Left hindlimb (tissue), 1 donor: ENCODE measurements at places on chromosomes 7 and 10.

DNA sequence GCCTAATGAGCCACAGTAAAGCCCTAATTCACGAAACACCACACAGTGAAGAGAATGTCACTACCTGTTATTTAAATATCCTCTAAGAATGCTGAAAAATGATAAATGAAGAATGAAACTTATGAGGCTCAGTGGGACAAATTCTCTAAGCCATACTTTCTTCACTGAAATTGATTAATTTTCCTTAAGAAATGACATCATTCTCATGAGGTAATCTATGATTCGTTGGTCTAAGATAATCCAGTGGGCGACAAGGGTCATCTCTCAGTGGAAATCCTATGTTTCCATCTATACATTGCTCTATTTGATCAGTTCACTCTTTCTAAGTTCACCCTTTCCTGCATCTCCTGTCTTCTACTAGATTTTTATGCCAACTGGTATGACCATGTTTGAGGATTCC, 330.4 kb upstream of the ANKRD30A start:
- DNase-seq: no peak

DNA sequence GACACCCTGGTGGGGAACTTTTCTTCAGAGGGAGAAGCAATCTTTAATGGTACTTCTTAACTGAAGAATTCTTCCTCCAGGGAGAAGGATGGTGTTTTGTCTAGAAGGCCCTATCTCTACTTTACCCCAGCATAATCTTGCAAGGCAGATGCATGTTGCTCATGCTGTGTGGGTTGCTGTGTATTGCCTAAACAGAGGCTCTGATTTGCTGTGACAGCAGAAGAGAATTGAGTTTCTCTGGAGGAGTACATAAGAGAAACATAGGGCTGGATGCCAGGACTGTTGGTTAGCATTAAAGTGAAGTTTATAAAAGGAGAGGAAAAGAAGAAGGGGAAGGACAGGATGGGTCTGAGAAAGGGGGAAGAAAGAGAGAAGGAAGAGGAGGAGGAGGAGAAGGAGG, 248.1 kb upstream of the HPS1 start:
- no peak for DNase-seq

GRCh38 chr10:18134921-18135320, 5.3 kb upstream of the CACNB2 start:
- DNase-seq: no peak

GRCh38 chr7:24216576-24217125, 67.3 kb upstream of the NPY start:
- no peak for DNase-seq

DNA sequence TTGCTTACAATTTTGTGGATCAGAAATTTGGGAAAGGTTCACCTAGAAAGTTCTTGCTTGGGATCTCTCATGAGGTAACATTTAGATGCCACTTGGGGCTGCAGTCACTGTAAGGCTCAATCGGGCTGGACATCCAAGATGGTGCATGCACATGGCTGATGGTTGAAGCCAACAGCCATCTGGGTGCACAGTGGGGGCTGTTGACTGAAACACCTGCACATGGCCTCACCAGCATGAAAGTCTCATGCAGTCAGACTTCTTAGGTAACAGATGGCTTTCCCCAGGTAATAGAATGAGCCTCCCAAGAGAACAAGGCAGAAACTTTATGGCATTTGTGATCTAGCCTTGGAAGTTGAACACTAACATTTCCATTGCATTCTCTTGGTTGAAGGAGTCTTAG, 740.7 kb upstream of the AUTS2 start:
- DNase-seq: no peak

DNA sequence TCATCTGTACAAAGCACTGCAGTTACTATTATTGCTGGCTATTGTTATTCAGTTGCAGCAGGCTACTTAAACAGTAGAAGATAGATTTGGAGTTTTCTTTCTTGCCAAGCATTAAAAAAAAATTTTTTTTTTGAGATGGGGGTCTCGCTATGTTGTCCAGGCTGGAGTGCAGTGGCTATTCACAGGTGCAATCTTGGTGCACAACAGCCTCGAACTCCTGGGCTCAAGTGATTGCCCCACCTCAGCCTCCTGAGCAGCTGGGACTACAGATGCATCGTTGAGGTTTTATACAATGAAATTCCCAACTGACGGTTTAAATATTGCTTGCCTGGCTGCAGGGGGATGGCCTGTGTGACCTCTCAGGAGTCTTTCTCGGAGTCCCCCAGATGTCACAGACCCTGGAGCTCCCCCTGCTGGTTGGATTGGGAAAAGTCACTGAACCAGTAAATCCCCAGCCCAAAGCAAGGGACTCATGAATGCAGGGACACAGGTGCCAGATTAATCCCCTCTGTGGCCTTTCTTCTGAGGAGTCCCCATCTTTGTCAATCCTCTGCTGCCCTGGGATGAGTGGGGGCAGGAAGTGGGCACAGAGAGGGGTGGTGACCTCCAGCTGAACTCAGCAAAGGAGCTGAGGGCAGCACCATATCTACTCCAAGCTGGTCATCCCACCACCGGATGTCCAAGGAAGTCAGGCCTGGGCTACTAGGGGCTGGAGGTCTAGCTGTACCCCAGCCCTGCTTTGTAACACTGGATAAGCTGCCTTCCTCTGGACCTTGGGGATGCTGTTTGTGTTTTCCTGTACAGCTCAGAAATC, 149.6 kb downstream of the C10orf105 start:
- peak; percentile 61 for DNase-seq

DNA sequence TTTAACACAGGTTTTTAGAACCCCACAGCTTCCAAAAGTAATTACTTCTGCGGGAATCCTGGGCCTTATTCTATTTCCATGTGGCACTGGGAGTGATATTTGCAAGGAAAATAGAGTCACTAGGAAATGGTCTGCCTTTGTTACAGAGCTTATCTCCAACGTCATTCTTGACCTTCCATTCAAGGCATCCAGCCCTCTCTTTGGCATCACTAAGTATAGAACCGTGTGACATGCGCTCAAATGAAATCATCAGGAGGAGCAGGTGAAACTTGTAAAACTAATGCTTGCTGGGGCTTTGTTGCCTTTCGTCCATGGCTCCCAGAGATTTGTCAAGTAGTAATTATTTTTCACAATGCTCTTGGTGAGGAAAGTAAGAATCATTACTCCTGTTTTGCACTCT, 73.4 kb downstream of the PAPSS2 start:
- DNase-seq: no peak

- DNase-seq: no peak
Observed at GRCh38 chr7:53237344-53237913, 202.0 kb downstream of the POM121L12 start.

DNA sequence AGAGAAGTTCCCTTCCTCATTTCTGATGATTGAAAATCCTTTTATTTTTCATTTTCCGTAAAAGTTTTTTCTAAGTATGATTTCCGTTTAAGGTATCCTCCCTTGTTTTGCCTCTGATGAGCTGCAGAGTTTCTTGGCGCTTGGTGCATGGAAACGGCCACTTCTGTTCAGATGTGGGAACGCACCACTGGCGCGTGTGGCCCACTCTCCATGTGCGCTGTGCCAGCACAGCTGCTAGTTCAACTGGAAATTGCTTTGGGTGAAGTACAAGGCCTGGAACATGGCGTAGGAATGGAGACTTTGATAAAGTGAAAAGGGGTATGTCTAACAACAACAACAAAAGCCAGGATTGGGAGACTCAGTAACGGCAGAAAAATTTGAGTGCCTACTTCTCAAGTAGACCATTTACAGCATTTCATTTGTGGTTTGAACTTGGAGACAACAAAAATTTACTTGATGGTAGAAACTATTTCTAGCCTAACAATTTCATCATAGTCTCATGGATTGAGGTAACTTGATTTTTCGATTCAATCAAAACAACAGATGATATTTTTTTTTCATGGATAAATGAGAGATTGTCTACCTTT, 364.2 kb downstream of the SUGCT start:
- peak; percentile 67 for DNase-seq

GRCh38 chr10:130484468-130485180, 348.4 kb downstream of the GLRX3 start:
- no peak for DNase-seq

- no peak for DNase-seq
Observed at GRCh38 chr7:75694638-75695399, 43.9 kb downstream of the HIP1 start.

- no peak for DNase-seq
Observed at GRCh38 chr7:155948845-155949244, 136.6 kb upstream of the SHH start.

DNA sequence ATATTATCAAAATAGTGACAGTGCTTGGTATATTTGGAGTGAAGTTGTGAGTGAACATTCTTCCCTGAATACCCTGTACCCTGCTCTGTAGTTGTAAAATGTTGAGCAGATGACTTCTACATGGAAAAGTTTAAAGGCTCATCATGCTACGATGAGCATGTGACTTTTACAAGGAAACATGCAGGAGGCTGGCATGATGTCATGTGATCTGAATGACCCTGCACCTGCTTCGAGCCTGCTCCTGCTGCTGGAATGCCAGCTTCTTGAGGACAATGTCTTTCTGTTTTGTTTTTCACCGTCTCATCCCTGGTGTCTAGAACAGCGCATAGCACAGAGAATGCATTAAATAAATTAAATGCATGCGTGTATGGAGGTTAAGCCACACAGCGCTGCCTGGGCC, 5.4 kb upstream of the INPP5A start:
- no peak for DNase-seq

DNA sequence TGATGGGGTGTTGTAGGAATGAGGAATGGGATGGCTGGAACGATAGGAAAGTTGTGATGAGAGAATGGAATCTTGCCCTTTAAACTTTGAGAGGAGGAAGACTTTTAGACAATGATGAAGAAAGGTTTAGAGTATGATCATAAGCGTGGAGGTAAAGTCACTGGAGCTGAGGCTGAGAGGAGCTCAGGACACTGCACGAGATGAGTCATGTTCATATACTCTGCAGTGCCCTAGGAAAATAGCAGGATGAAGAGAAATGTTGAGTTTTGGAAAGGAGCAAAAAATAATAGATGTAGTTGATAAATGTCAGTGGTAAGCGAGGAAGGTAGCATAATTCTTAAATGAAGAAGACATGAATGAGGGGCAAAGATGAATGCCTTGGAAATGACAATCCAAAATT, 28.3 kb upstream of the CUL1 start:
- no peak for DNase-seq

GRCh38 chr10:64523065-64523759, 1002.0 kb downstream of the REEP3 start:
- no peak for DNase-seq

GRCh38 chr7:29019387-29019786, 61.3 kb upstream of the TRIL start:
- no peak for DNase-seq

GRCh38 chr7:20033621-20034400, 183.4 kb downstream of the MACC1 start:
- no peak for DNase-seq

- no peak for DNase-seq
Observed at GRCh38 chr10:27035163-27035562, 65.1 kb downstream of the ANKRD26 start.

- DNase-seq: no peak
Observed at GRCh38 chr10:34187201-34187600, 627.9 kb downstream of the PARD3 start.

GRCh38 chr7:40623863-40624262, 489.1 kb downstream of the SUGCT start:
- no peak for DNase-seq

DNA sequence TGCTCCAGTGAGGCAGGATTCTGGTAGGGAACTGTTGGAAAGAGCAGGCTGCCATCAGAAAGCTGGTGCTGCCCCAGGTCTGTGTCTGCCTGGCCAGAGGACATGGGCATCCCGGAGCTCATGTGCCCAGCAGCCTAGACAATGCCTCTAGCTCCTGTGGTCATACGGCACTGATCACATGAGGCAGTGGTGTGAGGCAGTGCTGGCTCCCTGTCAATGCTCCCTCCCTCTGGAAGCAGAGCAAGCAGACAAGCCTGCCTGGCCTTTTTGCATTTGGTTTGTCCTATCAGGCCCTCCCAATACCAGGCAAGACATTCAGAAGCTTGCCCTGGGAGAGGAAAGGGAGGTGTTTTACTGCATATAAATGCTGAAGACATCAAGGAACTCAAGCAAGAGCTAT, 19.5 kb upstream of the MMP21 start:
- no peak for DNase-seq

- no peak for DNase-seq
Observed at GRCh38 chr7:124781907-124782734, 16.5 kb upstream of the GPR37 start.

GRCh38 chr7:123594813-123595241, 6.8 kb upstream of the ASB15 start:
- no peak for DNase-seq

GRCh38 chr10:61981460-61981859, 80.0 kb downstream of the ARID5B start:
- no peak for DNase-seq

- no peak for DNase-seq
Observed at GRCh38 chr7:66356277-66356721, 151.2 kb downstream of the TPST1 start.

DNA sequence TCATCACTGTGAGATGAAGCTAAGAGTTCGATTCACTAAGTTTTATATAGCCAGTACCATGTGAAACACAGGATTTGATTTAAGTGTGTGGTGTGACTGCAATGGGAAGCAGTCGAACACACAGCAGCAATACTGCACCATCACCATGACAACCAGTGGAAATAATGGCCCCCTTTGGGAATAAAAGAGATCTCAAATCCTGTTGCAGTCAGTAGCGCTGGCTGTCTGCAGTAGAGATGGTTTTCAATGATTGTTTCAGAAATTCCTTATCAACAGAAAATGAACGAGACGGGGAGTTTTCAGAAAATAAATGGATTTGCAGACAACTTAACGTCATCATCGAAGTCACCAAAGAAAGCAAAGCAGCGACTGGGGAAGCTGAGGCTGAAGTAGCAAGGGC, 91.0 kb downstream of the PTPRE start:
- DNase-seq: no peak

GRCh38 chr10:113452146-113452845, 100.6 kb upstream of the HABP2 start:
- DNase-seq: no peak

- DNase-seq: peak; percentile 30
Observed at GRCh38 chr7:23020742-23021401, 6.9 kb upstream of the HYCC1 start.

- DNase-seq: no peak
Observed at GRCh38 chr10:24950439-24950838, 2.0 kb downstream of the PRTFDC1 start.
